Stimulated activated CD4-positive, alpha-beta T cell treated with anti-CD3 and anti-CD28 coated beads, Interleukin-2, amount 100 ng/mL, for 24 hours (primary cell): ENCODE measurements at places on chromosomes 3 and 15.

DNA sequence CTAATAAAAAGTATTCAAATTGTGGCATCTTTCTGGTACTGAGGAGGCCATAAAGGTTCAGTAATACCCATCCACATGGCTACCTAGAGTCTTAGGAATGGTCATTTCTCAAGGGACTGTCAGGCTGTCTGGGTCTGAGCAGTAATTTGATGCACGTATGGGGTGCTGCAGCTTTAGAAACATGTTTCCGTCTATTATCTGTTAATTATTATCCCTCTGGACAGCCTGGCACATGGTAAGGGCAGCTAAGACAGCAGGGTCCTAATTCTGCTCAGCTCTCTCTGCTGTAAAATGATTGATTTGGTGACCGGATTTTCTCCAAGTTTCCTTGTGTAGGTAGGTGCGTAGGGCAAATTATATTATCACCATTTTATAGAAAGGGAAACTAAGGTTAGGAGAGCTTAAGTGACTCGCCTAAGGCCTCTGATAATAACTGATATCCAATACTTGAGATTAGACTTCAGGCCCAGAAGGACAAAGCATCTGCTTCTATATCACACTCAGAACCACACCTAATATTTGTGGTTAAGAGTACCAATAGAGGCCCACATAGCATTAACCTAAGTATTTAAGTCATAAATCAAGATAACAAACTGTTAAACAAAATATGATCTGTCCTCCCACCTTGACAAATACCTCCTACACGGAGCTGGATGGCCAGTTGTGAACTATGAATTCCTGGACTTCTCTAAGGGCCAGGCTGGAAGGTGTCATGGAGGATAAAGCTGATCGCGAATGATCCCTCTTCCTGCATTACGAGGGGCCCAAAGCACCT, 2.9 kb upstream of the RAP2B start:
- DNase-seq = no peak

DNA sequence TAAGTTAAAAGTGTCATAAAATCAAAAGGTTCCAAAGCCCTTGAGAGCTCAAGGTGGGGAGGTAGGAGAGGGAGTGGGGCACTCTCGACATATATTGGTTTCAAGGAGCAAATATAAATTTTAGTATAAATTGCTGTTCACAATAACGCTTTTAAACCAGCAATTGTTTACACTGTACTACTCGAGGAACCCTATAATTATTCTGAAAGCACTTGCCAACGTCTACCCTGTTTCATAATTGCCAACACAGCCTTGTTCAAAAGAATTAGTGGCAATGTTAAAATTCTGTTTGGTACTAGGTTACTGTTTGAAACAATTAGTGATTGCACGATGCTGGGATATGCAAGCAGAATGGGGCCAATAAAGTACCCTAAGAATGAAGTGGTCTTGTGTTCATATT, 76.3 kb upstream of the ICE2 start:
- no peak for DNase-seq

GRCh38 chr3:158651192-158651591, 6.9 kb downstream of the GFM1 start:
- no peak for DNase-seq

DNA sequence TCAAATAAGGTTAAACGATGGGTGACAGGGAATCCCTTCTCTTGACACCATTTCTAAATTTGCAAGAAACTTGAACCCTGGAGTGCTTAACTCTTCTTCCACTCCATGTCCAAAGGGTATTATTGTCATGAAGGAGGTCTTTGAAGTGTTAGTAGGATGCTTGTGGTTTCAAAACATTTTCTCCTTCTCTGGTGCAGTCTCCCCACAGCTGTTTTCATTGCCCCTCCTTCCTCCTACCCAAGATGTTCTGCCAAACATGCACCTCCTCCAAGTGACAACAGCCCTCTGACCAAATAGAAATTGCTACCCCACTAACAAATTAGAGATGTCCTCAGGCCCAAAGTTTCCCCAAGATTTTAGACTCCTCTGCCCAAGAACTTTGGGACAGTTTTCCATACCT, 151.4 kb downstream of the POLR2M start:
- DNase-seq = no peak

DNA sequence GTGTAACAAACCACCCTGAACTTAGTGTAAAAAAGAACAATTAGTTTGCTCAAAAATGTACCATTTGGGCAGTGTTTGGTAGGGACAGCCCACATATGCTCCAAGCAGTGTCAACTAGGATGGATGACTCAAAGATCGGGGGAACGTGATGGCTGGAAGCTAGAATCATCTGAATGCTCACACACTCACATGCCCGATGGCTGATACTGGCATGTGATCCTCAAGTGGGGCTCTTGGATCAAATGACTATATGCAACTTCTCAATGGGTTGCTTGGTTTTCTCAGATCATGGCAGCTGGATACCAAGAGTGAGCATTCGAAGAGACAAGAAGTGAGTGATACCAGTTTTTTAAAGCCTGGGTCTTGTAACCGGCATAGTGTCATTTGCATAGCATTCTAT, 335.9 kb upstream of the KCNMB2 start:
- no peak for DNase-seq

- DNase-seq = no peak
Measured at GRCh38 chr15:70781236-70781635, 17.9 kb upstream of the UACA start.

DNA sequence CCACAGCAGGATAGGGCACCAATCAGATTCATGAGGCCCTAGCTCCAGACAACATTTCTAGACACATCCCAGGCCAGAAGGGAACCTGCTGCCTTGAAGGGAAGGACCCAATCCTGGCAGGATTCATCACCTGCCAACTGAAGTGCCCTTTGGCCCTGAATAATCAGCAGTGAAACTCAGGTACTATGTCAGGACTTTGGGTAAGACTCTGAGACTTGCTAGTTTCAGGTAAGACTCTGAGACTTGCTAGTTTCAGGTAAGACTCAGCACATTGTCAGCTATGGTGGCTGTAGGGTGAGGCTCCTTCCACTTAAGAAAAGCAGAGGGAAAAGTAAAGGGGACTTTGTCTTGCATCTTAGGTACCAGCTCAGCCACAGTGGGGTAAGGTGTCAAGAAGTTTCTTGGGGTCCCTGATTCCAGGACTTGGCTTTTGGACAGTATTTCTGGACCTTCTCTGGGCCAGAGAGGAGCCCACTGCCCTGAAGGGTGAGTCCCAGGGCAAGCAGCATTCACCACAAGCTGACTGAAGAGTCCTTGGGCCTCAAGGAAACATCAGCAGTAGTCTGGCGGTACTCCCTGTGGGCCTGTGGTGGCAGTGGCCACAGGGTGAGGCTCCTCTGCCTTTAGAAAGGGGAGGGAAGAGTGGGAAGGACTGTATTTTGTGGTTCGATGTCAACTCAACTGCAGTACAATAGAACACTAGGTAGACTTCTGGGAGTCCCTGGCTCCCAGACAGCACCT, 13.7 kb upstream of the COL8A1 start:
- no peak for DNase-seq

- DNase-seq = no peak
Measured at GRCh38 chr3:105662306-105662705, 206.5 kb downstream of the CBLB start.

- no peak for DNase-seq
Measured at GRCh38 chr3:25817638-25818037, 27.7 kb downstream of the OXSM start.

DNA sequence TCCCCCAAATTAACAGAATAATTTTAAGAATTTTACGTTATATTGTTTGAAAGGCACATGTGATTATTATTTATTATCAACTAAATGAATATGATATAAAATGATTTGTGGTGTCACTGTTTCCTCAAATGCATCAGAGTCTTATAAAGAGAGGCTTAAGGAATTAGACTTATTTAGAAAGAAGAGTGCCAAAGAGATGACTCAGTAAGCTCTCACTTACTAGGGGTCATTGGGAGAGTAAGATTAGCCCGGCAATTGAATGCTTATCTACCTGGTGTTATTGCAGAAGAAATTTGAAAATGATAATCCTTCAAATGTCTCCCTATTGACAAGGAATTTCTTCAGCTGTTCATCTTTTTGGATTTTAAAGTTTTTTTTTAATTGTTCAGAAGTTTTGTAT, 408.7 kb downstream of the OXSM start:
- DNase-seq = no peak

DNA sequence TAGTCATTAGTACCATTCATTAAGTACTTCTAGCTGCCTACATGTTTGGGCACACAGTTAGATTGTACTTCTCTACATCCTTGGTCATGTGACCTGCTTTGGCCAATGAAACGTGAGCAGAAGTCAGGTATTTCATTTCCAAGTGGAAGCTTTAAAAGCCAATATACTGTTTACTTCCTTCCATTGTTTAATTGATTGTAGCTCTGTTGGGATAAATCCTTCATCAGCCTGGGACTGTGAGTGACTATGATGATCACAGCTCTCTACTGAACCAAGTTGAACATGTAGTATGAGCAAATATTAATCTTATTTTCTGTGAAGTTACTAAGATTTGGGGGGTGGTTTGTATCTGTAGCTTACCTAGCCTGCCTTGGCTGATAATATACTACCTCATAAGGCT, 116.5 kb upstream of the ROPN1 start:
- no peak for DNase-seq

DNA sequence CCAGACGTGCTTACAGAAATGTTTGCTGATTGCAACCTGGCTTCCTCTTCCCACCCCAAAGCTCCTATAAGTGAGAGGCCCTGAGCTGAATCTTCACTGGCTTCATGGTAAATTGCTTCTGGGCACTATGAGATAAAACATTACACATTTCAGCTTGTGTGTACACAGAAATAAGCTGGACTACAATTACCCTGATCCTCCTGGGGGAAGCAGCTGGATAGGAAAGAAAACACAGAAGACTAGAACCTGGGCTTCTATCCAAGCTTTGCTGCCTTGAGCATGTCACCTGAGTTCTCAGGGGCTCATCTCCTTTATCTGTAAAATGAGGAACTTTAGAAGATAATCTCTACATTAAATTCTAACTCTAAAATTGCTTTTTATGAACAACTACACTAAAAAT, 40.3 kb downstream of the THBS1 start:
- no peak for DNase-seq

- no peak for DNase-seq
Measured at GRCh38 chr15:63945838-63946298, 100.4 kb downstream of the DAPK2 start.

- DNase-seq = no peak
Measured at GRCh38 chr3:90062631-90063200, 955.3 kb downstream of the EPHA3 start.

DNA sequence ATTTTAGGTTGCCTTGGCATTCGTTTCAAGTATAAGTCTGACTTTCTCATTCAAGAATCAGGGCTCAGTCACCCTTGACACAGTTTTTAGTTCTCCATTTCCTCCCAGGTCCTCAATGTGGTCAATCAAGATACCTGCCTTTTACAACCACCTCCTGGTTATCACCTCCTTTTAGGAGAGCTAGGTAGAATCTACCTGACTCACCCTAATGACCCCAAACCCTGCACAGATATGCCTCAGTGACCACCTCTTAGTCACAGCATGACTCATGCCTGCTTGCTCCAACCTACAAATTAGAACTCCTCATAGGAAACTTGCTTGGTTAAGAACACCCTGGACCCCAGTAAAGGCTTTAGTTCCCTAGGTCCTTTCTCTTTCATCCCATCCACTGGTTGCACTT, 22.5 kb downstream of the DMXL2 start:
- DNase-seq = no peak

DNA sequence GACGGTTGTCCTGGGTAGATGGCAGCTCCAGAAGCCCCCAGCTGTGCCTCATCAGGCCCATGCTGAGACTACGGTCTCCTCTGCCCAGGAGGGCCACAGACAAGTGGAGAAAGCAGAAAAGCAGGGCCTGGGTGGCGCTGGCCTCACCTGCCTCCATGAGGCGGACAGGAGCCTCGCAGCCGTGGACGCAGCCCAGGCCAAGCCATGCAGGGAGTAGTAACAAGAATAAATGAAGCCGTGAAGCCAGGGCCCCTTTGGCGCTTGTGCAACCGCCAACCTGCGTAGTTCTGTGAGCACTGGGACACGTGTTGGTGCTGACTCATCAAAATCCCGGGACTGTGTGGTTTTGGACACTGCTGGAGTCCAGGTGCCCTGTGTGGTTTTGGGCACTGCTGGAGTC, 12.3 kb upstream of the MUC4 start:
- DNase-seq = no peak

- DNase-seq = no peak
Measured at GRCh38 chr3:164879201-164879600, 199.1 kb downstream of the SI start.

DNA sequence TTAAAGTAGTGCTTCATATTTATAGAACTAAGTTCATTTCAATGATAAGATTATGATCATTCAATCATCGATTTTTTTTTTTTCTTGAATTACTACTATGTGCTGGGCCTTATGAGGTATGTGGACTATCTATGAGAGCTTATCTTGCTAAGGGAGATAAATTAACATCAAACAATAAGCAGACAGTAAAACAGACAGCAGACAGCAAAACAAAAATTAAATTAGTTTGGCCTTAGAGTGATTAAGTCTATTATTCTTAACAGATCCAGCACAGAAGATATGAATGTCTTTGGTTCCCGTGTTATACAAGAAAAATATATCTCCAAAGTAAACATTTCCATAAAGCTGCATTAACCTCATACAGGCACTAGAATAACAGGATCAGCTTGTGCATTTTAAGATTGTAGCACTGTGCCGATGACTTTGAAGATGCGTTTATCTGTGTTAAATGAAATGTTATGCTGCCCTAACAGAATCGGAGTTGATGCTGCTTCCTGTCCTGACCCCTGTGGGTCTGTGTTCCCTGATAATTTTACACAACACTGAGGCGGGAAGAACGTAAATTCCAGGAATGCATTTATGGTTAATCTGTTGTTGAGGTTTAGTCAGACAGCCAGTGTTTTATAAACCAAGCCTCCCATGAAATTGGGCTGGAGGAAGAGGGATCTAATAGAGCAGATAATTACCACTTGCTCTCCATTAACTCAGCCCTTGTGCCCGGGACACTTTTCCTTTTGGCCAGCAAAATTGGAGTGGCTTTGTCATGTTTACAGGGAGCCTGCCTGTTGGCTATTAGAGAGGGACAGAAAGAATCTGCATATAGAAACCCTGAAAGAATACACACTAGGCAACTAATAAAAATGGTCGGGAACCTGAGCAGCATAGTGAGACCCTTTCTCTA, 80.8 kb downstream of the GHSR start:
- no peak for DNase-seq

DNA sequence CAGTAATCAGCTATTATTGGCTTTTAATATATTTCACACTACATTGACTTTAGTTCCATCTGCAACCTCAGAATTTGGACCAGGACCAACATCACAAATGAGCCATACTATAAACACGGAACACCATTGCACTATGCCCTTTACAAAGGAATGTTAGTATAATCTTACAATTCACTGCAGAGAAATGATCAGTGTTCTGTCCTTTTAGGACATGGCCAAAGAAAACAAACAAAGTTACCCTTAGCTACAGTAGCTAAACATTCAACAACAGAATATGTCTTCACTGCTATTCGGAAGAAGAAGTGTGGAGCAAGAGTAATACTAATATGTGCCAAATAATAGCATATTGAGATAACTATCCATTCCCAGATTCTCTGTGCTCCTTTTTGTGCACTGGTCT, 90.4 kb downstream of the NAALADL2 start:
- DNase-seq = no peak
